ENCODE measurements at places on chromosomes 4 and X. TPM values are rescaled to one million over a fixed set of nuclear protein-coding genes. Genes with fewer than 3 reads are reported as not detected.

STAP1 gene
- 0.04 TPM for total RNA-seq

TMEM35A gene
- total RNA-seq, result 1.1 TPM

UCHL1 gene
- total RNA-seq, result 28.6 TPM

DCX gene
- total RNA-seq, result 9.4 TPM

TREX2 gene
- total RNA-seq, result 0.49 TPM

LAP3 gene
- total RNA-seq, result 47.7 TPM

AKAP14 gene
- not detected for total RNA-seq

RASGEF1B gene
- 6.0 TPM for total RNA-seq

FHDC1 gene
- 3.6 TPM for total RNA-seq

SHROOM4 gene
- total RNA-seq, result 6.8 TPM

PSAPL1 gene
- not detected for total RNA-seq

UCP1 gene
- not detected for total RNA-seq

IL2 gene
- not detected for total RNA-seq

SPANXN4 gene
- total RNA-seq, result not detected

GLRB gene
- 8.9 TPM for total RNA-seq

NXF2B gene
- not detected for total RNA-seq

HNRNPD gene
- 53.6 TPM for total RNA-seq

DNA sequence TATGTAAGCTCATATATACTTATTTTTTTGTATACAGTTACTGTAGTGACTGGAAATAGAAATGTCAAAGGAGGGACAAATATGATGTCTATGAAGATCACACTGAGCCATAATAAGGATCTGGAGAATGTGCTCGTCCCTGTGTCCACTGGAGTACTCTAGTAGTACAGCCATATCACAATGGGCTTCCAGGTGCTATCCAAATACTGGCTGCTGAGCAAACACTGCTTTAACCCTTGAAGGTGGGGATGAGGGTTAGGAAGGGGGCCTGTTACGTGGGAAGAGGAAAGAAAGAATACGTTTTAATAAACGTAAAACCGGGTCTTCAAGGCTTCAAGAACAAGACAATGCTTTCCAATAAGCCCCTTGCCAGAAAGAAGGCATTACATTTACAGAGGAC lies 29.8 kb upstream of the TMEM150C start:
- no peak for DNase-seq

DNA sequence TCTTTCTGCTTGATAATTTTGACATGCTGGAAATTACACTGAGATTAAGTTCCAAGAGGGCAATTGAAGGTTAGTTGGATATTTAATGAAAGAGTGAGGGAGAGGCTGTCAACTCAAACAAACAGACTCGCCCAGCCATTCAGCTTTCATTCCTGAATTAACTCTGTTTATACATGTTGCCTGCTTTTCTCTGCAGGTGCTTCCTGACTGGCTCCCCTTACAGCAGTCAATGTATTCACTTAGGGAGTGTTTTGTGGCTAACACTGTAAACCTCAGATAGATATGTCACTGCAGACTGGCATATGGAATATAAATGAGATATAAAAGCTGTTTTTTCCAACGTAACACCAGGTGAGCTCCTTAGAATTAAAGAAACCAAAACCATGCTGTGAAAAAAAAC lies 28.7 kb downstream of the TMPRSS11A start:
- DNase-seq, result peak; percentile 34

- DNase-seq, result no peak
Measured at GRCh38 chr4:25379591-25379990, 2.5 kb downstream of the ANAPC4 start.

GRCh38 chr4:85200106-85200505 lies 233.6 kb upstream of the WDFY3 start:
- no peak for DNase-seq

- no peak for DNase-seq
Measured at GRCh38 chr4:111748157-111748556, 397.1 kb upstream of the FAM241A start.

- no peak for DNase-seq
Measured at GRCh38 chr4:69743476-69744156, 16.8 kb downstream of the SULT1B1 start.

DNA sequence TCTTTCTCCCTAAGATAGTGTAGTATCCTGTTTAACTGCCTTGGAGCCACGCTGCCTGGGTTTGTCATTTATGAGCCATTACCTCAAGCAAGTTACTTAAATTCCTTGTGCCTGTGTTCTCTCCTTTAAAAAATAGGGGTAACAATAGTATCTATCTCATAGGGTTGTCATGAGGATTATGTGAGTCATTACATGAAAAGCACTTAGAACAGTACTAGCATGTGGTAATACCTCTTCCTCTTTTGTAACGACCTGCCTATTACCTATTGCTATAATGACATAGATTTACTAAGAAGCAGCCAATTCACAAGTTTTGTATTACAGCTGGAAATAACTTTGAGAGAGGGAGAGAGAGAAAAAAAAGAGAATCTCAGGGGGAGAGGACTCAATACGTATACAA lies 834.7 kb downstream of the RAPGEF2 start:
- no peak for DNase-seq

- DNase-seq, result no peak
Measured at GRCh38 chrX:38634665-38635064, 73.3 kb downstream of the TSPAN7 start.

- DNase-seq, result peak; percentile 43
Measured at GRCh38 chr4:108651014-108651791, 804 bp downstream of the OSTC start.

DNA sequence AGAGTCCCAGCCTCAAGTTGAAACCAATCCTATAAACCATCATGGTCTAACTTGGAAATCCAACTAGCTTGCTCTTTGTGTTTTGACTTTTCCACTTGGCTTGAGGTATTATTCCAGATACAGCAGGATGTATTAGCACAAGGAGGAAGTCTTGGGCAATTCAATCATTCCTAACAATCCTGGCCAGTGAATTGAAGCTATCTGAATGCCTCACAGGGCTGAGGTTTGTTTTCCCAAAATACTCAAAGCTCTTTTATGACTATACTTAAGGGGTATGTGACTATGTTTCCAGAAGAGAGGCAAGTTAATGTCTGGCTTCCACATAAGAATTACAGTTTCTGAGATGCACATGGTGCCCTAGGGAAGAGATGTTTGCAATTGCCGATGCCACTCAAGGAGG lies 66.8 kb upstream of the SH3RF1 start:
- DNase-seq, result no peak

DNA sequence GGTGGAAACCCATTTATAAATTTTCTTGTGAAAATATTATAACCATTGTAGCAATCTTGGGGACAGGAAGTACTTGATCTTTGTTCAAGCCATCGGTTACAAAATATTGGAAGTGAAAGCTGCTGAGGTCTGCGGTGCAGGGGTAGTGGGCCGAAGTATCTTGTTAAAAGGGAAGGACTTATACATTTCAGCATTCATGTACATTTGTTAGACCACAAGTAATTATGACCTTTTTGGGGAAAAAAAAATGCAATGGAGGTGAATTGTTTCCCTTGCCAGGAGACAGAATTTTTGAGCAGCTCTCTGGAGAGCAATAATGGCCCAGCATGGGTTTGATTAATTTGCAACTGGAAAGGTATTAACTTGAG lies 121.3 kb downstream of the EGF start:
- peak; percentile 44 for DNase-seq

- no peak for DNase-seq
Measured at GRCh38 chr4:138341739-138342415, 99.7 kb upstream of the SLC7A11 start.

DNA sequence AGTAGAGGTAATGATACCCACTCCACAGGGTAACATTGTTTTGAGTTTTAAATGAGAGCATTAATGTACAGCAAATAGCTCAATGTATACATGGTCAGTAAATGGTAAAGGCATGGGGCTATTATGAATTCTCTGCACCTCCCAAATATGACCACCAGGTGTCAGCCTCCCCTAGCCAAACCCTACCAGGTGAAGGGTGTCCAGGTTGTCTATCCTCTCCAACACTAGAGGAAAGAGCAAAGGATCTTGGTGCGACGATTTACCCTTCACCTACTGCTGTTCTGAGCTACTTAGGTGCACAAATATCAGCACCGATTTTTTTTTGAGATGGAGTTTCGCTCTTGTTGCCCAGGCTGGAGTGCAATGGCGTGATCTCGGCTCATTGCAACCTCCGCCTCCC lies 26.5 kb upstream of the XIAP start:
- DNase-seq, result peak; percentile 56

DNA sequence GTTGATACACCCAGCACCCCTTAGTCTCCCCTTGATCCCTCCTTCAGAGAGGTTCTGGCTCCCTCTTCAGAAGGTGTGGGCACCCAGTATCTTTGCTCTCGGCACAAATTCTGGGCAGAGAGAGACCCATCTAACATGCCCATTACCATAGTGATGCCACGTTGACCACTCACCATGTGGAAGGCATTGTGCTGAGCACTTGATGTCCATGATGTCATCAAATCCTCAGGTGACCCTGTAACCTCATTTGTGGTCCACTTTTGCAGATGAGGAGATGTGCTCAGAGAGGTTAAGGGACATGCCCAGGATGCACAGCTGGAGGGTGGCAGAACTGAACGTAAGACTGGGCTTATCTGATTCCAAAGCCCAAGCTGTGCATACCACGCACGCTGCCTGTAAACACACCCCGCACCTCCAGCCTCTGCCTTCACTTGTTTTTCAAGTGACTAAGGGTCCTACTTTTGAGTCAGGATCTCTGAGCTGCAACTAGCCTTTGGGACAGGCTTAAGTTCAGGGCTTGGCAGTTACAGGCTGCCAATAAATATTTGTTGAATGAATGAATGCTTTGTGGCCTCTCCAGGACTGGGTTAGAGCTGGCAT lies 55.2 kb downstream of the HTRA3 start:
- DNase-seq, result peak; percentile 65

DNA sequence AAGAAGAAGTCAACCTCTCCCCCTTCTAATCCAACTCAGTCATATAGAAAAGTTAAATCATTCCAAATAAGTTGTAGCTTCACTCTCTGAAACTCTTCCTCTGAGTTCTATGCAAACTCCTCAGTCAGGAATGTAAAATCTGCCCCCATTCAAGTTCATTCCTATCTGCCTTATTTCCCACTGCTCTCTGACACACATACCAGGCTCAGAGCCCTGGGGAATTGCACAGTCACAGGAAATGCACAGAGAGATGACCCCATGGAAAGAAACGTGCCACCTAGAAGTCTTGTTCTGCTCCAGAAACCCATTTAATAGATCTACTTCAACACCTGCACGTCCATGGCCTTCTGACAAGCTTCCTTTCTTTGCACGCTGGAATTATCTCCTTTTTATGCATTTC lies 236.0 kb upstream of the VCX3A start:
- no peak for DNase-seq

DNA sequence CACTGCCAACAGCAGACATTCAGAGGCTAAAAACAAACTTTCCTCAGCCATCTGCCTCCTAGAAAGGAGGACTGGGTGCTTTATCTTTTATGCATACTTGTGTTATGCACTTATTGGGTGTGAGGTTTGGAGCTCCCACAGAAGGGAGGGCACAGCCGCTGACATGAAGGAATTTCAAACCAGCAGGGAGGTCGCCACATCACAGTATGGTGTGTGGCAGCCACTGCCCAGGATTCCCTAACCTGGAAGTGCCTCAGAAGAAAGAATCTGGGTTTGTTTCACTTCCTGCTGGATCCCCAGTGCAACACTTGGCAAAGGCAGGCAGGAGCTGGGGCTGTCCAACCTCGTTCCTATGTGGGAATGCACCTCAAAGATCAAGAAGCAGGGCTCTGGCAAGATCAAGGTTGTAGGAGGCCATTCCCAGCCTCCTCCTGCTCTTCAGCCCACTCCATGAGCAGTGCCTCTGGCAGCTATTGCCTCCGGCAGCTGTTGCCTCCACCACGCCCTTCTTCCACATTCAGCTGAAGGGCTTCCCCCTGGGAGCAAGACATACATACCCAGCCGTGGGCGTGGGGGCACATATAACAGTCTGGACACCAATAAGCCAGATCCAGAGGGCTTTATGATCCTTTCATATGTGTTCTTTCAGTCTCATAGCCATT lies 109.0 kb upstream of the MAMLD1 start:
- peak; percentile 20 for DNase-seq

DNA sequence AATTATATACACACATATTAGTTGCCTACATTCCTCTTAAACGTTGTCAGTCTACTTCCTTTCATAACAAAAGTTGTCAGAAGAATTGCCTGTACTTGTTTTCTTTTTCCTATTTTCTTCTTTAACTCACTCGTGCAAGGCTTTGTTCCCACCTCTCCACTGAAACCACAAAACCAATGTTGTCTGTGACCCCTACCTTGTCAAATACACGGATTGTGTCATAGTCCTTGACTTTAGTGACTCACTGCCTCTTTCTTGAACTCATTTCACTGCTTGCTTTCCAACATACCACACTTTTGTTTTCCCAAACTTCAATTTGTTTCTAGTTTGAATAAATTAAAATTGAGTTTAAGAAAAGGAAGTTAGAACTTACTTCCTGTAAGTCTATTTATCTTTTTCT lies 283.9 kb upstream of the AGA start:
- no peak for DNase-seq

DNA sequence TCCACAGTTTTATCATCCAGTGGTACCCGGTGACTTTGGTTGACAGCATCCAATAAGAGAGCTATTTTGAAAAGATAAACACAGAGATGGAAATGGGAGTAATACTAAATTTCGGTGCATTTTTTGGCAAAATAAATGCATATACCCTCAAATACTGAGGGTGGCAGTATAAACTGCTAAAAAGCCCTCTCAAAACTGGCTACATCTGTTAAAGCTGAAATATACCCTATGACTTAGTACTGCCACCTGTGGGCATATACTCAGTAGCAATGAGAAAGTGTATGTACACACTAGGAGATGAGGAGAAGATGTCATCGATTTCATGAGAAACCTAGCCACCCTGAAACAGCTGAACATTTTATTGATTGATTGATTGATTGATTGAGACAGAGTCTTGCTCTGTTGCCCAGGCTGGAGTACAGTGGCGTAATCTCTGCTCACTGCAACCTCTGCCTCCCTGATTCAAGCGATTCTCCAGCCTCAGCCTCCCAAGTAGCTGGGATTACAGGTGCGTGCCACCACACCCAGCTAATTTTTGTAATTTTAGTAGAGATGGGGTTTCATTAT lies 12.2 kb upstream of the TMEM128 start:
- no peak for DNase-seq

DNA sequence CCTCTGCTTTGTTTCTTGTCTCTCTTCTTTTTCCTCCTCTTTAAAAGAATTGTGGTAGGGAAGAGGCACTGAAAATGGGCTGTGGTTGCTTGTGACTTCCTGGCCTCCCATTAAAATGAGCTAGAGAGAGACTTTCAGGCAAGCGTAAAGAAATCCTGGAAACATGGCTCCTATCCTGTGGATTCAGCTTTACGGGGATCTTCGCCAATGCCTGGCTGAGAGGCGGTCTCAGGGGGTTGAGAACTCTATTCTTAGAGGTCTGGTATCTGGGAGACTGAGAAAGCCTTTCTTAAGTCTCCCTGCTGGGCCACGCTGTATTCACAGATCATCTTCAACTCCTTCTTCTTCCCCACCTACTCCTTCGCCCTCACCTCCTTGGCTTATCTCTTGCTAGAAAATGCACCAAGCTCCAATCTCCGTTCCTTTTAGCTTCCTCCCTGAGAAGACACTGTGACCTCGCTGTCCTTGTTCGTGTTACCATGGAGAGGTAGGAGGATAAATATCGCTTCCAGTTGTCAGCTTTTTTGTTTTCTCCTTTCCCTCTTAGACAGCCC lies 542 bp upstream of the KLF8 start:
- DNase-seq, result peak; percentile 50

All from muscle of leg (tissue), 16 donors.